ENCODE measurements at places on chromosomes 6 and 20.

DNA sequence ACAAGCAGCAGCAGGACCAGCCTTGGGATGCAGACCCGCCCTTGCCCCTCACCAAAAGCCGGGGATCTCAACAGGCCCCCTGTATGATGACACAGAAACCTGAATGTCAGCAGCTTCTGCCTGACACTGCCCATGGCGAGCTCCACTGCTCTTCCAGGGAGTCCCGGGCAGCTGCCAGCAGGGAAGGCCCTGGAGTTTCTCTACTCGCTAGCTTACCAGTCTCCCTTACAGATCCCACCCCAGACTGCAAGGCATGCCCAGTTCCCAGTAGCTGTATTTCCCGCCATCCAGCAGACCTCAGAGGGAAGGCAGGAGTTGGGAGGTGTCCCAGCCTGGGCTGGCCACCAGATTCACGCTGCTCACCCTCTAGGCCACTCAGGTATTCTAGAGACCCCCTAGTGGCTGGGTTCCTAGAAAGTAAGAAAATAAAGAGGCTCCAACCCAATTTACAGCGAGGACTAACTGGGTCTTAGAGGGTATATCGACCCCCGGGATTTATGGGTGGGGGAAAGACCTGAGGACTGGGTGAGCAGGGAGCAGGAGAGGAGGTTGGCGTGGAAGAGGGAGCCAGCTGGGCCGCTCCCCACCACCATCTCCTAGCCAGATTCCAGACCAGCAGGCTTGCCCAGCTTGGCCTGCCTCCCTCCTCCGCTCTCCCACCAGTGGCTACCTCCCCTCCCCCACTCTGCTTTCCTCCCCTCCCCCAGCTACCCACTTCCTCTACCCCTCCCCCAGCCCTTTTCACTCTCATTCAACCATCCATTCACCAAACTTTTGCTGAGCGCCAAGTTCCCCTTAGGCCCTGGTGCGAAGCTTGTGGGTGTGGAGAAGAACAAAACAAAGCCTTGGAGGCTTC lies 9.7 kb upstream of the HMGA1 start:
- DNase-seq: no peak

- peak; percentile 95 for DNase-seq
Observed at GRCh38 chr6:75098709-75099108, 107.1 kb downstream of the COL12A1 start.

DNA sequence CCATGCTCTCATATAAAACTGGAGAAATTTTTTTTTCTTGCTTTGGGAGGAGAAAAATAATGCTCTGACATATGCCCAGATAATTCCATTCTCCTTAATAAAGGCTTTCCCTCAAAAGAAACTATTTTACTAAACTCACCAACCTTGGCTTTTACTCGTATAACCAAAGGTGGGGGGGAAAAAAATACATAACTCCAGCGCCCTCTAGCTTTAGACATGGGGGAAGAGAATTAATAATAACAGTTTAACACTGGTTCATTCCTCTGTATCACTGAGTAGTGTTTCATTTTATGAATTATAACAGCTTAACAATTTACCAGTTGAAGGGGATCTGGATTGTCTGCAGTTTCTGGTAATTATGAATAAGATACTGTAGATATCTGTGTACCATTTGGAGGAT lies 1226.1 kb downstream of the GRIK2 start:
- peak; percentile 3 for DNase-seq

DNA sequence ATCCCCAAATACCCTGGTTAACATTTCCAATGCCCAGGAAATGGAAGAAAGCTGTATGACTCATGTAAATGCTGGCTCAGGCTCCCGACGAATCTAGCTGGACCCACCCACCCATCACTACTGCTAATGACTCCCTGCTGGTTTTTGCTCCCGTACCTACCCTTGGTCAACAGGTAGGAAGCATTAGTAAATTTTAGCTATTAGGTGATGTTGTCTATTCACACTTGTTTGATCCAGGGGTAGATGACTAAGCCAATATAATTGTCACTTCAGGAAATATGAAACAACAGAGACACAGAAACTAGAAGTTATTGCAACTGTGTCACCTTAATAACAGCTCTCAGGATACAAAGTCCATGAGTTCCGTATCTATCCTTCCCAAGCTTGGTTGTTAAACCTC lies 94.4 kb upstream of the BEND6 start:
- no peak for DNase-seq

DNA sequence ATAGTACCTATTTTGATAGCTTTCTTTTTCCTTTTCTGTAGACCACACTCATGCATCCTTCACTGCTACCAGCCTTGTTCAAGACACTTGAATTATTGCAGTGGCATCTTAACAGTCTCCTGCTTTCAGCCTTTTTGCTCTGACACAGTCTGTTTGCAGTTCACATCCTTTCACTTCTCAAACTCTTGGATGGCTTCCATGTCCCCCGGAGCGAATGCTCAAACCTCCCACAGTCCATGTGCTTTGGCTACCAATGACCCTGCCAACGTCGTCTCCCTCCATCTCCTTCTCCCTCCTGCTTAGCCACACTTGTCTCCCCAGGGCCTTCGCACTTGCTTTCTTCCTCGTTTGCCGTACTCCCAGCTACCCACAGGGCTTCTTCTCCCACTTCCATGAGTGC lies 270.0 kb upstream of the ZFP64 start:
- no peak for DNase-seq

DNA sequence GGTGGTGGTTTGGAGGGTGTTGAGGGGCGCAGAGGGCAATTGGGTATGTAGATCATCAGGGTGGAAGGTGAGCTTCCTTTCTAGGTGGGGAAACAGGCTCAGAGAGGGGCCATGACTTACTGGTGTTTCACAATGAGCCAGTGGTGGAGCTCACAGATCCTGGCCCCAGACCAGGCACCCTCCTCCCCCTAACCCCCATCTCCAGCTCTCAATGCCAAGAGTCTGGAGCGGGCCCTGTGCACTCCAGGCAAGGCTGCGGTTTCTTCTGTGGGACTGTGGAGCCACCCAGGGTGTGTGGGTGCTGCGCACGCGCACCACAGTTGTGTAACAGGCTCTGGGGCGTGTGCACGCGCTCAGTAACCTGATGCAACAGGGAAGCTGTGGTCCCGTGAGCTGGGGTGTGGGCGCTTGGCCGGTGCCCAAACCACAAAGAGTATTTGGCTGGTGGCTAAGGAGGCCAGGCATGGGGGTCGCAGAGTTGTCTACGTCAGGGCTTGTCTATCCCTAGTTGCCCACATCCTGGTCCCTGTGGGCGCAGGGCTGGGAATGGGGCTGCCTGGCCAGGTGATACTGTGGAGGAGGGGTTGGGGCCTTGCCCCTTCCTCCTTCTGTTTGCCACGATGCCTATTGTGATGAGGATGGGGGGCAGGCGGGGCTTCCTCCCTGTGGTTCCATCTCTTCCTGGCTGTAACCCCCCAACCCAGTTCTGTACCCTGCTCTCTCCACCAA lies 37.5 kb upstream of the MRPS18A start:
- DNase-seq: peak; percentile 95
